Breast epithelium (tissue), 4 donors: ENCODE measurements at places on chromosomes 1 and 21.

GRCh38 chr1:81808760-81809159 is 8.0 kb downstream of the ADGRL2 start:
- no peak overlapping the region for H3K4me3 ChIP-seq
- no peaks in the 10 kb centered on the region for H3K27me3 ChIP-seq
- no peaks in the 10 kb centered on the region for H3K4me1 ChIP-seq
- no peaks in the 10 kb centered on the region for H3K36me3 ChIP-seq

- no peaks in the 10 kb centered on the region for H3K27me3 ChIP-seq
- DNase-seq, result no peak
- no peaks in the 10 kb centered on the region for H3K4me1 ChIP-seq
- H3K36me3 ChIP-seq, result no peaks in the 10 kb centered on the region
Observed at GRCh38 chr1:160985723-160986122, 31.1 kb upstream of the ITLN2 start.

GRCh38 chr1:212226467-212226866 is 58.7 kb upstream of the PPP2R5A start:
- H3K27ac ChIP-seq, result no peak overlapping the region
- H3K27me3 ChIP-seq, result no peaks in the 10 kb centered on the region
- no peak for DNase-seq
- H3K4me3 ChIP-seq, result no peak overlapping the region

DNA sequence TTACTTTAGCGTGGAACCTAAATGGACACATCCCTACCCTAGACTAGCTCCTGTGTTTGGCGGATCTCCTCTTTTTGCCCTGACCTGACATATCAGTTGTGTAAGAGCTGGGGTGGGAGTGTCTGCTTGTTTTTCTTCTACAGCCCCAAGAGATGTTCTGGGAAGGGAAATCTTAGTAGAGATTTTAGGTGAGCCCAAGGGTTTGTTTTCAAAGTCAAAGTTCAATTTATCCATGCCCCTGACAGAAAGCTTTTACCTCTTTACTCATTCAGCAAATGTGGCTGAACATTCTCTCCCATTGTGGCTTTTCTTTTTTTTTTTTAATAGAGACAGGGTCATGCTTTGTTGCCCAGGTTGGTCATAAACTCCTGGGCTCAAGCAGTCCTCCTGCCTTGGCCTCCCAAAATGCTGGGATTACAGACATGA is 7.3 kb upstream of the TARS2 start:
- no peaks in the 10 kb centered on the region for H3K27me3 ChIP-seq
- H3K27ac ChIP-seq, result no peak overlapping the region
- DNase-seq, result no peak

- H3K27me3 ChIP-seq, result no peaks in the 10 kb centered on the region
- no peaks in the 10 kb centered on the region for H3K36me3 ChIP-seq
- no peak overlapping the region for H3K4me3 ChIP-seq
- no peak overlapping the region for H3K27ac ChIP-seq
- DNase-seq, result no peak
Observed at GRCh38 chr1:197180252-197180878, 33.9 kb upstream of the ASPM start.

DNA sequence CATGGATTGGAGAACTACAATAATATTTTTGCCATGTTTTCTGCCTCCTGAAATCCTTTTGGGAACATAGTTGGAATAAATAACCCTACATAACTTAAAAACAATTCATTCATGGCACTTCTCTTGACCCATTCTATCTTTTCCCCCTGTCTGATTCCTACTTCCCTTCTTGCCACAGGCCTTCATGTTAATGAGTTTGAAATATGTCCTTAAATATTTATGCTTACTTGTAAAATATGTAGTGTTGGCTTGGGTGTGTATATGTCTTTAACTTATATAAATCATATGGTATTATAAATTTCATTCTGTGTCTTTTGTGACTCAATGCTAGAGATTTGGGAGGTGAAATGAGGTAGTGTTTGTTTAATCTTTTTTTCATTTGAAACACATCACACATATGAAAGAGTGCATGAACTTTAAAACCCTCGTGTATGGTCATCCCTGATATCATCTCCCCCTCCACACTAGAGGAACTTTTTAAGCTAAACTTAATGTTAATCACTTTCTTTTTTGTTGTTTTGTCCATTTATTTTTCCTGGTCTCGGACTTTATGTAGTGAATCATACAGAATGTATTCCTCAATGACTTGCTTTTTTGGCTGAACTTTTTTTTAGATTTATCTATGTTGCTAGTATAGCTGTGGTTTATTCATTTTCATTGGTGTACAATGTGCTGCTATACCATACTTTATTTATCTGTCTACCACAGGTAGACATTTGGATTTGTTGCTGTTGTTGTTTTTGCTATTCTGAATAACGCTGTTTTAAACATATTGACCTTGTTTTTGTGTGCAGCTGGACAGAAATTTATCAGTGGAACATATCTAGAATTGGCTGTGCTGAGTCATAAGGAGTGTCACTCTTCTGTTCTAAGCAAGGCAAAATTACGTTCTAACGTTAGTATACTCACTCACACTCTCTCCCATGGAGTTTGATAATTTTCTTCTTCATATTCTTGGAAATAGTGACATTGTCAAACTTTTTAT is 441.6 kb downstream of the PLPP3 start:
- no peak for DNase-seq
- no peaks in the 10 kb centered on the region for H3K36me3 ChIP-seq
- no peaks in the 10 kb centered on the region for H3K4me1 ChIP-seq
- H3K27me3 ChIP-seq, result no peaks in the 10 kb centered on the region

DNA sequence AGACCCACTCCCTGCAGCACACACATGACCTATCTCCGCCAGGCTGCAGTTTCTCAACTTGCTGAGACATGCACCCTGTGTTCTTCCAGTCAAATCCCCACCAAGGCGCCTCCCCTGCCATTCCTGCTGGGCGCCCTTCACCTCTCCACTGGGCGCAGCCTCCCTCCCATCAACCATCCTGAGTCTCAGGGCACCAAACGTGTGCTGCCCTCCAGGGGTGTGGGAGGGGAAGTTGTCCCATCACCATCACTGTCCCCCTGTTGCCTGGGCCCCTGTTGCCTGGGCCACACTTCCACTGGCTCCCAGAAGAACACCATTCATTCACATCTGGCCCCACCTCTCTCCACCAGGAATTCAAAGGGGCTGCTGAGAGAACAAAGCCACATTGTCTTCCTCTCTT is 44.9 kb upstream of the EFHD2 start:
- no peak for DNase-seq
- no peaks in the 10 kb centered on the region for H3K36me3 ChIP-seq
- H3K27ac ChIP-seq, result no peak overlapping the region
- no peaks in the 10 kb centered on the region for H3K27me3 ChIP-seq
- H3K4me1 ChIP-seq, result no peaks in the 10 kb centered on the region
